K562 (cell line): ENCODE measurements at places on chromosomes 5 and 9. TPM values are rescaled to one million over a fixed set of nuclear protein-coding genes. Genes with fewer than 3 reads are reported as not detected.

GRCh38 chr5:25488119-25488518 lies 843.3 kb upstream of the CDH10 start:
- no peaks in the 10 kb centered on the region for H3K36me3 ChIP-seq
- no peaks in the 10 kb centered on the region for H3K4me1 ChIP-seq
- DNase-seq, result no peak
- H3K27ac ChIP-seq, result no peak overlapping the region
- H3K4me3 ChIP-seq, result no peak overlapping the region
- no peaks in the 10 kb centered on the region for H3K27me3 ChIP-seq

GRCh38 chr5:73654171-73654811 lies 28.3 kb downstream of the ARHGEF28 start:
- DNase-seq, result no peak
- H3K4me3 ChIP-seq, result no peak overlapping the region
- no peaks in the 10 kb centered on the region for H3K36me3 ChIP-seq
- no peaks in the 10 kb centered on the region for H3K4me1 ChIP-seq
- H3K27ac ChIP-seq, result no peak overlapping the region

DNA sequence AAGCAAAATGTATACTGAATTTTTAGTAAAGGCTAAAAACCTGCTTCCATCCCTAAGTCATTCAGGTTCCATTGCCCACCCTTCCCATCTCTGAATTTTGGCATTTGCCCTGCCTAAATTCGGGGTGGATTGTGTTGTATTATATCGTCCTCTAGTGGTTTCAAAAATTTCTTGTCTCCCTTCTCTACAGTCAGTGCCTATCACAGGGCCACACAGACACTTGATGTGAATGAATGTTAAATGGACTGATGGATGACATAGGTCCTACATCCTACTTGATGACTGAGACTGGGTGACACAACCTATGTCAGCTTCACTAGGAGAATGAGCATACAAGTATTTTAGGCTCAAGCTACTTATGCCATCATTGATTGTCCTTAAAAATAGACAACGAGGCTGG lies 45.6 kb upstream of the SLC30A5 start:
- no peaks in the 10 kb centered on the region for H3K36me3 ChIP-seq
- H3K4me3 ChIP-seq, result no peak overlapping the region
- H3K27me3 ChIP-seq, result no peaks in the 10 kb centered on the region

DNA sequence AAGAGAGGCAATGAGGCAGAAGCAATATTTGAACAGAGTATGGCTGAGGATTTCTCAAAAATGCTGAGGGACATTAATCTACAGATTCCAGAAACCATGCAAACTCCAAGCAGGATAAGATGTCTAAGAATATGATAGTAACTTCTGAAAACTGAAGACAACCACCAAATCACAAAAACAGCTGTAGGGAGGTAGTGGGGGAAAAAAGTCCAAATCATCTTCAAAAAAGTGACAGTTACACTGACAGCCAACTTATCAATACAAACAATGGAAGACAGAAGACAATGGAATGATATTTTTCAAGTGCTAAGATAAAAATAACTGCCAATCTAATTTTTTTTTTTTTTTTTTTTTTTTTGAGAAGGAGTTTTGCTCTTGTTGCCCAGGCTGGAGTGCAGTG lies 30.5 kb downstream of the CMYA5 start:
- H3K4me1 ChIP-seq, result no peaks in the 10 kb centered on the region
- no peaks in the 10 kb centered on the region for H3K36me3 ChIP-seq
- H3K4me3 ChIP-seq, result no peak overlapping the region
- no peak for DNase-seq

DNA sequence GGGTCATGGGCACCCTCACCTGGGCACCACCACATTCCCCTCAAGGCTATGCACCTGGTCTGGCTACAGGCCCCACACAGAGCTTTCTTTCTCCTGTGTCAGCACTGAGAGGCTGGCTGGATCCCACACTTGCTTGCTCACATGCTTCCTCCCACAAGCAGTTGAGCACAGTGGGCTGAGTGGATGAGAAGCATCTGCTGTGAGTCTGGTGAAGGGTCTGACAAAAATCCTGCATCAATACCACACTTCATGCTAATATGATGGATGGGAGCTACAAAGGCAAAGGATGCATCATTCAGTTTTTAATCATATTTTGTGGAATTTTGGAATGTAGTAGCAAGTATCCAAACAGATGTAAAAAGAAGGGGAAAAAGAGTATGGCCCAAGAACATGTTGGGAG lies 830.8 kb upstream of the PTPRD start:
- H3K27me3 ChIP-seq, result no peaks in the 10 kb centered on the region
- H3K4me3 ChIP-seq, result no peak overlapping the region
- no peaks in the 10 kb centered on the region for H3K4me1 ChIP-seq
- no peak overlapping the region for H3K27ac ChIP-seq
- no peak for DNase-seq
- H3K36me3 ChIP-seq, result no peaks in the 10 kb centered on the region

Gene EPB41L4A
- 0.35 TPM in 1 of 2 replicates, not detected in the other for total RNA-seq

Gene TXNDC8
- not detected in 2 replicates for total RNA-seq

Gene NIPBL
- 56.7 and 56.9 TPM in 2 replicates for total RNA-seq

Gene SLC2A6
- 0.16 and 0.38 TPM in 2 replicates for total RNA-seq
